Motor neuron (in vitro differentiated cells): ENCODE measurements at places on chromosomes 13 and 19.
A peak's percentile ranks its signal among the peaks of the same experiment; 100 is the strongest.

GRCh38 chr13:20125129-20125782 is 35.6 kb downstream of the GJA3 start:
- ATAC-seq = no peak

DNA sequence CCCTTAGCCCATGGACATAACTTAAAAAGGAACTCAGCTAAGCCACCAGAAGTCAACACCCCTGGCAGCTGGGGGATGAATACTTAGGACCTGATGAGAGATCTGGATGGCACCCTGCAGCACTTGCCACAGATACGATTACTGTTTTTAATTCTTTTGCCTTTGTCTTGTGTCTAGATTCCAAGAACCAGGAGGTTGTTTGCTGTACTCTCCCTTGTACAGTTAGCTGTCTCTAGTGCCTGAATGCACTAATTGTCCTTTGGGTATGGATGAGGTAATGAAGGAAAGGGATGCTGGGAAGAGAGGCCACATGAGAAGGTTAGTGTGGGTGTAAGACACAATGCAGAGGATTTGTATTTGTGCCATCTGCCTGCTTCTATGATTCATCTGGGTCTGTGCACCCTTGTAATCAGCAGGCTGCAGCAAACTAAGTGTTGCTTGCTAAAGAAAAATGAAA is 385.8 kb downstream of the KCNRG start:
- ATAC-seq = no peak

GRCh38 chr19:13741893-13742292 is 22.4 kb upstream of the MRI1 start:
- ATAC-seq = no peak

DNA sequence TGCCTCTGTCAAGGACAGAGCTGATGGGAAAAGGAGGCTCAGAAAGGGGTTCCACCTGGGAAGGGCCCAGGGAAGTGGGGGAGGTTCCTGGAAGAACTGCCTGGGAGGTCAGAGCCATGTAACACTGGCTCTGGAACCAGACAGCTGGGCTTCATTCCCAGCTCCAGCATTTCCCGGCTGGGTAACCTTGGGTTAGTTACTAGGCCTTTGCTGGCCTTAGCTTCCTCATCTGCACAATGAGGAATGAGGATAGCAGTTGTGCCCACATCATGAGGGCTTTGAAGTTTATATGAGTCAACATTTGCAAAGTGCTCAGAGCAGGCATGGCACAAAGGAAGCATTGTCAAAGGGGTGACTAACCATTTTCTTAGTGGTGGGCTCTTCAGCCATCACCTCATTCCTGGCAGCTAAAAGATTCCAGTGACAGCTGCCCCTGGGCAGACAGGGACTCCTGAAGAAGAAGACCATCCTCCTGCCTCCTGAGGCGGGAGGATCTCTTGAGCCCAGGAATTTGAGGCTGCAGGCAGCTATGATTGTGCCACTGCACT is 1.7 kb upstream of the DNAJB1 start:
- ATAC-seq = peak; percentile 0

DNA sequence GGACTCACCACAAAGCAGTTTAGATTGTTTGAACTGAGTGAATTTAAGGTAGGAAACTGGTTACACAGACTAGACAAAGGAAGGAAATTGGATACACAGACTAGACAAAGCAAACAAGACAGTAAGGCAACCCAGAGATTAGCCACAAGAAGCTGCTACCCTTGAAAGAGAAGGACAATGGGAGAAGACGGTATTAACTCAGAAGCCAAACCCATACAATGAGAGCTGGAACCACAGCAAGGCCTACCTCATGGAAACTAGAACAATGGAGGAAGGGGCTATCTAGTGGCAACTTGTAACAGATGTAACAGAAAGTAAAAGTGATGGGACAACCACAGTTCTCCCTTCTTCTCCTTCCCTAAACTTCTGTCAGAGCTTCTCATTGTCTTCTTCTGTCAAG is 410.9 kb upstream of the SPRY2 start:
- ATAC-seq = no peak

GRCh38 chr19:5170329-5170745 is 170.3 kb downstream of the PTPRS start:
- ATAC-seq = no peak

DNA sequence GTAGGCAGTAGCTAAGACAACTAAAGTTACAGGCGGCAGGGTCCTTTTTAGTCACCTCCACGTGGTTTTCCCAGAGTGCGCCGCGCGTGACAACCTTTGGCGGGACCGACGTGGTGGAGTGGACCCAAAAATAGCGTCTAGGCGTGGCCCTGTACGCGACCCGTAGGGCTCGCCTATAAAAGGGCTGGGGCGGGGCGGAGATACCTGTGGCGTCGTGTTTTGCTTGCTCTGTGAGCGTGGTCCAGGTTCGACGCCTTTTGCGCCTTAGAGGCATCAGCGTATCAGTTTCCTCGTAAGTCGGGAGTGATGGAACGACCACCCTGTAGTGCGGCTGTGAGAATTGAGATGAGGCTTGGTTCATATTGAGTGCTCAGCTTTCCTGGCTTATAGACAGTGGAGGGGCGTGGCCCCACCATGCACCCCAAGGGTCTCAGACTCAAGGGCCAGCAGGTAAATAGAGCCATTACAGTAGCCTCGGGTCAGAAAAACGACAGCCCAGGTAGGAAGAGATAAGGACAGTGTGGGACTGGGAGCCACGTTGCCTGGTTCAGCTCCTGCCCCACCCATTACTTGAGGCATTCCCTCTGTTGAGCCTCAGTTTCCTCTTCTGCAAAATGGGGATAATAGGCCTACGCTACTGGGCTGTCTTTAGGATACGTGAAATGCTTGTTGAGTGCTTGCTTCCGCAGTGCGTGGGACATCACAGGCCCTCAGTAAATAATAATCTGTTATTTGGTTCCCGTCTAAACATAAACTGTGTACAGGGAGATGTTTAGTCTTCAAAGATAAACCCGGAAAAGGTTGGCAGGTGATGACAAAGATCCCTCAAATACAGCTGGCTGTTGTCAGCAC is 693 bp upstream of the TMED1 start:
- peak; percentile 17 for ATAC-seq

DNA sequence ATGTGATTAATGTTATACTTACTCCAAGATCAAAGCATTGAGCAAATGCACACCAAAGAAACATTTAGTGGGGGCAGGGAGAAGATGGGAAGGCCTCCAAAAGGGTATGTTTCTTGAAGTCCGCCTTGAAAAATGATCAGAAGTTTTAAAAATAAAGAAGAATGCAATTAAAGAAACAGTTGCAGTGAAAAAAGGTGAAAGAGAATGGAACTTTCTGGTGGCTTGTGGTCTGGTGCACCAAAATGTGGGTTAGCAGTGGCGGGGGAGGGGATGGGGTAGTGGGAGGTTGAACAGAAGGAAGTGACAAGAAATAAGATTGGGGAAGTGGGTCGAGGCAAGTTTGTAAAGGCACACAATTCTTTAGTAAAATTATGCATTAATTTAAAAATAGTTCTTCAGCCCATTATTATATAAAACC is 2.5 kb downstream of the LCP1 start:
- ATAC-seq = no peak

- ATAC-seq = no peak
Observed at GRCh38 chr13:50282016-50282415, 266.8 kb downstream of the KCNRG start.

DNA sequence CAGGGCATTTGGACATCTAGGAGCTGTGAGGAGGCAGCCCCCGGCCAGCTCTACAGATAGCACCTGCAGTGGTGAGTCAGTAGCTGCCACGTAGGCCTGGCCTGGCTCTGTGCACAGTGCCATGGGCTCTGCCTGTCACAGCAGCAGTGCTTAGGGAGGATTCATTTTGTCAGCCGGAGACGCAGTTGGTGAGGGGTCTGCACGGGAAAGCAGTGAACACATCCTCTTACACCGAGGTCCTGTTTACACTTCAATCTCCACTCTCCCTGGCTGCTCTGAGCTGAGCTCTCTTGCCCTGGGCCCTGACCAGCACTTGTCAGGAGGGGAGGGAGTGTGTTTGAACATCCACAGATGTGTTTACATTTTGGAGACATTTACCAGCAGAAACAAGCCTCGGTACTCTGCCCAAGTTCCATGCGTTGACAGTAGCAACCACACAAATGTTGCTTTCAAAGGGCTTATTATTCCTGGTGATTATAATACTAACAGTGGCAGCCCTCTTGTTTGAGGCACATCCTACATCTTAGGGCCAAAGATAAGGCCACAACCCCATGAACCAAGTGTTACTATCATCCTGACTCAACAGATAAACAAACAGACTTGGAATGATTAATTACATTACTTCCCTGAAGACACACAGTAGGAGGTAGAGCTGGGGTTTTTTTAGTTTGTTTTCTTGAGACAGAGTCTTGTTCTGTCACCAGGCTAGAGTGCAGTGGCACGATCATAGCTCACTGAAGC is 148.9 kb downstream of the USP12 start:
- peak; percentile 42 for ATAC-seq

GRCh38 chr13:97627566-97627965 is 193.6 kb downstream of the RAP2A start:
- peak; percentile 41 for ATAC-seq

DNA sequence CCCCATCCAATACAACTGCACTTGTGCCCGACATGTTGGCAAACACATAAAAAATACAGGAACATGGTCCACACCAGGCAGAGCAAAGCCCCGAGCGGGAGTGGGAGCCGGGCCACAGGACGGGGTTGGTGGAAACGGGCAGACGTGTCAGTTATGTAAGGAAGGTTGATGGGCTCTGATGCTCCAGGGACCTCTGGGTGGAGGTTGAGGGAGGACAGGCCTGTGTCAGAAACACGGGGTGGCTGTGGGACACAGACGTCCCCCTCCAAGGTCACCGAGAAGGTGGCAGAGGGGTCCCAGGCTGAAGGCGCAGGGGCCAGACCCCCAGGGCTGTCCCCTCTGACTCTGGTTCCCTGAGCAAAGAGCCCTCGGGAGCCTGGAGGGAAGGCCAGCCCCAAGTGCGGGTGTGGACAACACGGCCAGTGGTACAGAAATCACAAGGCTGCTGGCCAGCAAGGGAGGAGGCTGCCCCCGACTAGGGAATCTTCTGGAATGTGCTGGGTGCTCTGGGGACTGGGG is 31.4 kb upstream of the C13orf46 start:
- no peak for ATAC-seq

- no peak for ATAC-seq
Observed at GRCh38 chr13:28864544-28864943, 44.4 kb downstream of the MTUS2 start.
